HTR-8/SVneo (cell line): ENCODE measurements at places on chromosomes 4 and X.

GRCh38 chr4:40886931-40887763, 137.4 kb downstream of the NSUN7 start:
- DNase-seq: no peak

DNA sequence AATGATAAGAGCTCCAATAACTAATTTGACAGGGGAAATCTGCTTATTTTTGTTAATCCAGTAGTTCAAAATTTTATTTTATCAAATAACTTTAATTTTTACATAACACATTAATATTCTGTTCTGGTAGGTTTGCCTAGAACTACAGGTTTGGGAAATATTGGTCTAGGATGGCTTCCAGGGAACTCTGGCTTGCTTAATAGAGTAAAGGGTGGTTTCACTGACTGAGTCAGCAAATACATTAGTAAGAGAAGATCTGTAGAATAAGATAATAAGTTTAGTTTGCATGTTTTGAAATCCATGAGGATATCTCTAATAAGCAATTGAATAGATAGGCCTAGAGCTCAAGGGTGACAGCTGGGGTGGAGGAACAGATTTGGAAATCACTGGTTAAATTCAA, 500.7 kb downstream of the ZNF674 start:
- DNase-seq: no peak

GRCh38 chr4:105122350-105122749, 24.3 kb upstream of the TET2 start:
- peak; percentile 39 for DNase-seq

DNA sequence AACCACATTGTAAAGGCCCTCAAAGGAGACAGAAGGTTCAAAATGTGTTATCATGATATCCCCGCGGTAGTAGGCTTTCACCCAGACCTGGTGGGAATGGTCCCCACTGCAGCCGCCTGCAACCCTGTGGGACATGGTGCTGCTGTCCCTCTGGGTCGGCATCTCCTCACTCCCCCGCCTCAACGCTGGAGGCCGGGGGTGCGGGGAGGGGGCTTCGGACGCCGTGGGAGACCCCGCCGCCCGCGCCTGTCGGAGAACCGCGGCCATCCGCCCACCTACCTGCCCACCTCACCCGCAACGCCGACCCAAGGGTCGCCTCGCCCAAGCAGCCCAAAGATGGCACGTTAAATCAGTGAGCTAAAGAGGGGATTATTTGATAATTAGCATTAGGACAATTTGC, 11.2 kb upstream of the ARMCX1 start:
- no peak for DNase-seq

GRCh38 chrX:133911825-133912495, 73.4 kb downstream of the GPC3 start:
- DNase-seq: no peak

DNA sequence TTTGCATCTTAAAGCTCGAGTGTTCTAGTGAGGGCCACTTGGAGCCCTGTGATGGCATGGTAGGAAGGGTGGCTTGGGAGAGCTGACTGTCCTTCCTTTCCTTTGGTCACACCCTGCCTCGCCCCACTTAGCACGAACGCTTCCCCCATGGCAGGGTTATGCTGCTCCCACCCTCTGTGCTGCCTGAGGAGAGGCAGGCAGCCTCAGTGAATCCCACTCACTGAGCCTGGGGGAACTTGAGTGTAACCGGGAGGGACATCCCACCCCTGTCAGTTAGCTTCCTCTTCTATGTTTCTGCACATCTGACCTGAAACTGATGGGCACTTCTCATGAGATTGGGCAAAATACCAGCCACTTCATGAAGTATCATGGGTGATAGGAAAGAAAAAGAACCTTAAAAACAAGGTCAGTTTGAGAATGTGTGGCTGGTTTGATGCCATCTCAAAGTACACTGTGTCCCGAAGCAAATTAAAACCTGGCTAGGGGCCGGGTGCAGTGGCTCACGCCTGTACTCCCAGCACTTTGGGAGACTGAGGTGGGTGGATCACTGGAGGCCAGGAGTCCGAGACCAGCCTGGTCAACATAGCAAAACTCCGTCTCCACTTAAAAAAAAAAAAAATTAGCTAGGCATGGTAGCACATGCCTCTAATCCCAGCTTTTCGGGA, 10.1 kb downstream of the TKTL1 start:
- no peak for DNase-seq

GRCh38 chr4:137370679-137371078, 161.6 kb downstream of the PCDH18 start:
- DNase-seq: no peak

DNA sequence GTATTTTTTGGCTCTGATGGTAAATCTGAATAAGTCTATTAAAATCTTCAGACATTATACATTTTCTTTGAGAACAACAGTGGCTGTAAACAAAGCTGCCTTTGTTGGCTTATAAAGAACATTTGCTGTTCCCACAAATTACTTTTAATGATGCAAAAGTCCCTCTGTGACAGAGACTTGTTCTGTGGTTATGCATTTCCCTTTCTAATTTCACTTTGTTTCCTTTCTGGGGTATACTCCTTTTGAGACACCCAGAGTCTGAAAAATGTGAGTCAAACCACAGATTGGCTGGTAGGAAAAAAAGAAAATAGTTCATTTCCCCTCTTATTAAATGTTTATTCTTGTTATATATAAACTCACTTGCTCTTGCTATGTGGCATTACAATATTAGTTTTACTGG, 402.4 kb downstream of the PACRGL start:
- no peak for DNase-seq

DNA sequence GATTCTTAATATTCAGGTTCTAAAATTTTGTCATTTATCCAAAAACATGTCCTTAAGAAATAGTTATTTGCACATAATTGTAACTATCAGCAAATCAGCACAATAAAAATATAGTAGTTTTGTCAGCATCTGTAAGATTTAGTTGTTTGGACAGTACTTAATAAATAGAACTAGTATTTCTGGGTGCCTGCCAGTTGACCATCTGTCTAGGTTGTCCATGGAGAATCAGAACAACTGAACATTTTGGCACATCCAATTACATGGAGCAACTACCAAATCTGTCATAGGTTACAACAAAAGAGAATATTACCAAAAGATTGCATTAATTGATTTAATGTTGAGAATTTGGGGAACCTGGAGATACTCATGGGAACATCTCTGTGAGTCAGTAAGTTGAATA, 305.5 kb upstream of the TACR3 start:
- DNase-seq: no peak

GRCh38 chr4:139024686-139025085, 9.1 kb downstream of the NOCT start:
- DNase-seq: no peak

DNA sequence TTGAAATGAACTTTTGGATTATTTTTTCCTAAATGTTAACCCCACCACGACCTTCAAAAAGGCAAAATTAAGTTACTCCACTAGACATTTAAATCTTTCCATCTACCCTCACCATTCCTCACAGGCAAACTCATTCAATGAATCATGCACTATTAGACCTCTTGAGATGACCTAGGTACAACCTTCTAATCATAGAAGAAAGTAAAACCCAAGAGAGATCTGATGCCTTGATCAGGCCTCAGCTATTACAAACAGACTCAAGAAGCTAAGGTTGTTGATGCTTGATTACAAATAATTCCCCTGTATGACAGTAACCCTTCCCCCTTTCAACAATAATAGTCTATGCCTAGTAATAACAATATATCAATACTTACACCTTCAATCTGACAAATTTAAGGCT, 18.9 kb downstream of the TAPT1 start:
- no peak for DNase-seq

DNA sequence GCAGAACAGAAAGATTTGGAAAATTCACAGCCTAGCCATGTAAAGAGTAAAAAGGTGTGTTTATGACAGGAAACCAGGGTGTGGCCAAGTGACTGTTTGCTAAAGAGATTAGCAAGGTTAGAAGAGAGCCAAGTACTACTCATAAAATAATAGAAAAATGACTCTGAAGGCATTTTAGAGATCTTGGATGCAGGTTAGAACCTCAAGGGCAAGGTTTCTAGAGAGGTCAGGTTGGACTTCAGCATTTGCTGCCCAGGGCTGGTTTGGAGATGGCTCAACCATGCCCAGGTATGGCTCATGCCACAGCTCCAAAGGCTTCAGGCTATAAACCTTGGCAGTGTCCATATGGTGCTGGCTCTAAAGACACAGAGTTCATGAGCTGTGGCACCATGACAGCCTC, 40.6 kb upstream of the ADGRA3 start:
- DNase-seq: no peak

DNA sequence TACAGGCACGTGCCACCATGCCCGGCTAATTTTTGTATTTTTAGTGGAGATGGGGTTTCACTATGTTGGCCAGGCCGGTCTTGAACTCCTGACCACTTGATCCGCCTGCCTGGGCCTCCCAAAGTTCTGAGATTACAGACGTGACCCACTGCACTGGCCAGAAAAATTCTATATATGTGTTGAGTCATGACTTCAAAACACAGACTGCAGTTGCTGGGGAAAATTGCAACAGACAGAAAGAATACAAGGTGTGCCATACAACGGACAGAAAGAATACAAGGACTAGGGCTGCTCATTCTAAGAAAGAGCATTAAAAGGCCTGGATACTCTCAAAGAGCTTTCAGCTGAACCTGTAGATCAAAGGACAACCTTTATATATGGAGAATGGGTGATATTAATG, 109.6 kb upstream of the ACSL4 start:
- no peak for DNase-seq
